Smooth muscle cell of bladder (primary cell): ENCODE measurements at places on chromosomes 4 and X. TPM values are rescaled to one million over a fixed set of nuclear protein-coding genes. Genes with fewer than 3 reads are reported as not detected.

HSFX3 gene
- not detected in 2 replicates for total RNA-seq

UBA6 gene
- 60.7 and 74.7 TPM in 2 replicates for total RNA-seq

ZMAT1 gene
- total RNA-seq: under 0.01 and 0.09 TPM in 2 replicates

SSX2 gene
- total RNA-seq: not detected in 2 replicates

MAGEA11 gene
- total RNA-seq: under 0.01 and 0.09 TPM in 2 replicates

NEXMIF gene
- total RNA-seq: under 0.01 and 0.09 TPM in 2 replicates

PTCHD1 gene
- total RNA-seq: not detected in 2 replicates

ZDHHC15 gene
- under 0.01 TPM in 2 replicates for total RNA-seq

PRRG1 gene
- 11.1 and 13.1 TPM in 2 replicates for total RNA-seq

DLG3 gene
- 16.7 and 20.8 TPM in 2 replicates for total RNA-seq

GABRG1 gene
- not detected in 2 replicates for total RNA-seq

TACC3 gene
- 2.4 and 3.1 TPM in 2 replicates for total RNA-seq

DMP1 gene
- not detected in 2 replicates for total RNA-seq

FAM156B gene
- total RNA-seq: 12.1 and 12.9 TPM in 2 replicates

EMD gene
- total RNA-seq: 20.9 and 21.5 TPM in 2 replicates

KLHL5 gene
- 230 and 296 TPM in 2 replicates for total RNA-seq

IL1RAPL1 gene
- total RNA-seq: 0.43 and 0.46 TPM in 2 replicates

SPACA5 gene
- total RNA-seq: not detected in 2 replicates

RBMX gene
- total RNA-seq: 94.0 and 121 TPM in 2 replicates

BGN gene
- total RNA-seq: 2.0 and 9.0 TPM in 2 replicates

SHOX gene
- total RNA-seq: not detected in 2 replicates

TCP11X2 gene
- not detected in 2 replicates for total RNA-seq

P2RY10 gene
- not detected in 2 replicates for total RNA-seq

HHIP gene
- total RNA-seq: under 0.01 and 0.43 TPM in 2 replicates

FGA gene
- not detected in 2 replicates for total RNA-seq

CABS1 gene
- total RNA-seq: not detected in 2 replicates

ZFP92 gene
- 0.14 and 0.28 TPM in 2 replicates for total RNA-seq

MORF4L2 gene
- 504 and 507 TPM in 2 replicates for total RNA-seq

DACH2 gene
- 0.18 TPM in 1 of 2 replicates, not detected in the other for total RNA-seq
